Stimulated activated CD4-positive, alpha-beta T cell treated with anti-CD3 and anti-CD28 coated beads, Interleukin-4, amount 100 ng/mL, for 24 hours (primary cell): ENCODE measurements at places on chromosomes 11 and 22.
A peak's percentile ranks its signal among the peaks of the same experiment; 100 is the strongest.

GRCh38 chr11:12669930-12670329 lies 4.3 kb upstream of the TEAD1 start:
- no peak for DNase-seq

DNA sequence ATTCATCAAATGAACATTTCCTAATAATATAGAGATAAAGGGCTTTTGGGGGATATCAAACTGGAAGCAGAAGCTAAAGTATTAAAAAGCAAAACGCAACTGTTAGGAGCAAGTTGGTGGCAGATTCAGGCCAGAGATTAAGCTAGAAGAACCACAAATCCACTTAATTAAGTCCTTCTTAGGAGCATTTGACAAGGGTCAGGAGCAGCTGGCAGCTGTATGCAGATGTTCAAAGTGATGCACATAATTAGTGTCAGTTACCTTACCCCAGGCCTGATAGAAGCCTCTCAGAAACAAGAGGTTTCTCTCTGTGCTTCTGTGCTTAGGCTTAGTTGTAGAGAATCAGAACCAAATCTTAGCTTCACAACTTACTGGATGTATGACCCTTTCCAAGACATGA lies 546.5 kb upstream of the ANO5 start:
- DNase-seq: no peak

- no peak for DNase-seq
Observed at GRCh38 chr11:61543606-61544306, 35.2 kb downstream of the LRRC10B start.

DNA sequence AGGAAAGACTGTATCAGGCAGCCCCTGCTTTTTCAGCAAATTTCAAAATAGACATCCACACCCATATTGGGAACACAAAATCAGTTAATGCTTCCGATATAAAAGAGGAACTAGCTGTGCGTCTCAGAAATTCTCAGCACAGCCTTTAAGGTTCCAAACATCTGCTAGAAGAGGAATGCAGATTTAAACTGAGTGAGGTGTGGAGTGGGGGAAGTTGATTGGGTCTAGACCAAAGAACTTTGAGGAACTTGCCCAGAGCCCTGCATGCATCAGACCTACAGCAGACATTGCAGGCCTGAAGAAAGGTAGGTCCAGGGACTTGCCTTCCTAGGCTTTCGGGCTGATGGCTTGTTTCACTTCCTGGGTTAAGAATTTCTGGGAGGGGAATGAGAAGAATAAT lies at the start of gene MS4A4A:
Gene MS4A4A, plus strand, starts transcription at position 255 of the 400 bp plus-strand sequence. Its CDS starts 10 bp downstream, at position 265.
- no peak for DNase-seq

- DNase-seq: no peak
Observed at GRCh38 chr11:18277565-18278271, 11.7 kb downstream of the SAA1 start.

DNA sequence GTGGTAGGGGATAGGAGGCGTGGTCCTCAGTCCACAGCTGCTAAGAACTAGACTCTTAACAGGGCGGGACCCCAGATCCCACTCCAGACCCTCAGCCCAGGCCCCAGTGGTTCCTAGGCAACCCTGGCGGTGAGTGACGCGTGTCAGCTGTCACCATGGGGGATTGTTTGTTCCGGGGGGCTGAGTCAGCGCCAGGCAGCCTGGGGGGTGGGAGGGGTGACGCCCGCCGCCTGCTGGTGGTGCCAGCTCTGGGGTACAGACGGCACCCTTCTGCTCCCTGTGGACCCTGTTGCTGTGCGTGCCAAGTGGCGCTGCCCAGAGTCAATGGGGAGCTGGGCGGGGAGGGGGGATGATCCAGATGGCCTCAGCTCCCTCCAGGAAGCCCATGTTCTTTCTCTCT lies 2.5 kb downstream of the CNIH2 start:
- DNase-seq: no peak

DNA sequence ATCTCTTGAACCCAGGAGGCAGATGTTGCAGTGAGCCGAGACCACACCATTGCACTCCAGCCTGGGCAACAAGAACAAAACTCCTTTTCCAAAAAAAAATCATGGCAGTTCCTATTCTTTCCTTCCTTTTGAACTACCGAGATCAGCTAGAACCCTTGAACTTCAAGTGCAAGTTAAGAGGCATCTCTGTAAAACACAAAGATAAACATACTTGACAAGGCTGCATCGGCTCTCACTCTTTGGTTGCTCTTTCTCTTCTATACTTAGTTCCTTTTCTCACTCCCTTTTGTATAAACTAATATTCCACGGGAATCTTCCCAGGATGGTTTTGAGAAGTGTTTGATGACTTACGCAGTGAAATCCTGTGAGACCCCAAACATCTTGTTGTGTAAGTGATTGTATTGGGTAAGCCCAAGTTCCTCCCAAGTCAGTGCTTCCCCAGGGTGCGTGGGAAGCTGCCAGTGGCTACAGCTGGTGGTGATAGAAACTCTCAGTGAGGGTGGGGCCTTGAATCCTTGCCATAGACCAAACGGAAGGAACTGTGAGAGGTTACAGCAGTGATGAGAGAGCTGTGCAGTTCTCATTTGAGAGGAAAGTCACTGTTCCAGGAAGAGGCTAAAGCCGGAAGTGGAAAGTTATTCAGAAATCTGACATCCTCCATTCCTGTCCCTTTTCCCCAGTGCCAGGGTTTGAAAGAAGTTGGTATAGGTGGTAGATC lies 24.1 kb upstream of the CDC42EP2 start:
- DNase-seq: no peak

GRCh38 chr22:21602579-21602978 lies 27.2 kb downstream of the YDJC start:
- no peak for DNase-seq

- DNase-seq: no peak
Observed at GRCh38 chr11:64124147-64124546, 41.8 kb downstream of the MACROD1 start.

GRCh38 chr11:46108751-46109150 lies 12.5 kb downstream of the PHF21A start:
- DNase-seq: no peak

GRCh38 chr11:33996498-33997454 lies 54.8 kb upstream of the CAPRIN1 start:
- peak; percentile 82 for DNase-seq

GRCh38 chr22:46006379-46007002 lies 29.5 kb upstream of the WNT7B start:
- DNase-seq: peak; percentile 89

GRCh38 chr11:59200423-59200746 lies 12.3 kb downstream of the MPEG1 start:
- DNase-seq: no peak

- DNase-seq: no peak
Observed at GRCh38 chr22:49886346-49887063, 31.7 kb downstream of the ALG12 start.

DNA sequence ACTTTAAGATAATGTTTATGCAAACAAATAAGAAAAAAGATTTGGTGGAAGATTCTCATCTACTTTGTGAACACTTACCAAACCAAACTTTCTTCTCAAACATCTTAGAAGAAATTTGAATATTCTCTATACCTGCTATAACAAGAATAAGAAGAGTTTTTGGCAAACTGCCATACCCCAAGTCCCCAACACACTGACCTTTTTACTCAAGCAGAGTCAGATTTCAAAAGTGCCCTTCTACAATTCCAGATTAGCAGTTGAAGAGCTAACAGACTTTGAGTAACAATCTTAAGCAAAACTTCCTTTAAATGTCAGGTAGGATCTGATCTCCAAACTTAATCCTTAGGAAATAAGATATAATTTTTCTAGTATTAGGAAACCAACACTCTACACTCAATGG lies 33.9 kb downstream of the TSG101 start:
- no peak for DNase-seq

DNA sequence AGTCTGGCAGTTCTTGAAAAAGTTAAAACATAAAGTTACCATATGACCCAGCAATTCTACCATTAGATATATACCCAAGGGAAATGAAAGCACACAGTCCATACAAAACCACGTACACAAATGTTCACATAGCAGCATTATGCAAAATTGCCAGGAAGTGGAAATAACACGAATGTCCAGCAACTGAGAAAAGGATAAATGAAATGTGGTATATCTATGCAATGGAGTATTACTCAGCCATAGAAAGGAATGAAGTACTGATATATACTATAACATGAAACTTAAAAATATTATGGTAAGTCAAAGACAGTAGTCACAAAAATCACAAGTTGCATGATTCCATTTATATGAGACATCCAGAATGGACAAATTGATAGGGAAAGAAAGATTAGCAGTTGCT lies 57.9 kb downstream of the C2CD3 start:
- no peak for DNase-seq

DNA sequence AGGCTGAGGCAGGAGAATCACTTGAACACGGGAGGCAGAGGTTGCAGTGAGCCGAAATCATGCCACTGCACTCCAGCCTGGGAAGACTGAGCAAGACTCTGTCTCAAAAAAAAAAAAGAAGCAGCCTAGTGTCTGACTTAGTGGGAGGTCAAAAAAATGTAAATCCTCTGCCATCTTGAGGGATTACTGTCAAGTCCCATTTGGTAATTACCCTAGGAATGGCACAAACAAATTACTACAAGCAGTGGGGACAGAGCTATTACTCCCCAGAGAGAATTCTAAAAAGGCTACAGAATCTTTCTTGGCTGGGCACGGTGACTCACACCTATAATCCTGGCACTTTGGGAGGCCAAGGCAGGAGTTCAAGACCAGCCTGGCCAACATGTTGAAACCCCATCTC lies 3.8 kb downstream of the SERPING1 start:
- no peak for DNase-seq

DNA sequence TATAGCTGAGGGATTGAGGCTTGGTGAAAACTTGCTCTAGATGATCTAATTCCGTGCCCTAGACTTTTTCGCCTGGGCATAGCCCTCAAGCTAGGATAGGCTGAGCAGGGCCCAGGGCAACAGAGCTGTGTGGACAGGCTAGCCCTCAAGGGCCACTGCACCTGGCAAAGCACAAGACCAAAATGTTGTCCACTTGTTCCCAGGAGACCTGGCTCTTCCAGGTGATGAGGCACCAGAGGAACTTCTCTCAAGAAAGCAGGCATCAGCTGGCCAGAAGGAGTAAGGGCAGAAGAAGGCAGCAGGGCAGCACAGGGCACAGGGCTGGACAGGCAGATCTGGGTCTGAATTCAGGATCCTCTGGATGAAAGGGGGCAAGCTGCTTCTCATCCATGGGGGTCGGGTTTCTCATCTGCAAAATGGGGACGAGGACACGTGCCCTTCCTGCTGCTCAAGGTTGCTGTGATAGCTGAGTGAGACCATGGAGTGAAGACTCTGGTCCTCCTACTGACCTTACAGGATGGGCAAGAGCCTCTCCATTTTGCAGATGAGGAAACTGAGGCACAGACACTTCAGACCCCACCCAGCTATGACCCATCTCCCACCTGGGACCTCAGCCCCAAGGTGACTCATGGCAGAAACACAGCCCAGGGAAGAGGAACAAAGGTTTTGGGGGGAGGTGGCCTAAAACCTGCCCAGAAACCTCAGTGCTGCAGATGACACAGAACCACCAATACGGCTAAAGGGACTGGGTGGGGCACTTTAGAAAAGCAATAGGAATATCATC lies 42.2 kb upstream of the PRDM11 start:
- DNase-seq: no peak

- no peak for DNase-seq
Observed at GRCh38 chr11:33089776-33090175, 50.4 kb downstream of the TCP11L1 start.

DNA sequence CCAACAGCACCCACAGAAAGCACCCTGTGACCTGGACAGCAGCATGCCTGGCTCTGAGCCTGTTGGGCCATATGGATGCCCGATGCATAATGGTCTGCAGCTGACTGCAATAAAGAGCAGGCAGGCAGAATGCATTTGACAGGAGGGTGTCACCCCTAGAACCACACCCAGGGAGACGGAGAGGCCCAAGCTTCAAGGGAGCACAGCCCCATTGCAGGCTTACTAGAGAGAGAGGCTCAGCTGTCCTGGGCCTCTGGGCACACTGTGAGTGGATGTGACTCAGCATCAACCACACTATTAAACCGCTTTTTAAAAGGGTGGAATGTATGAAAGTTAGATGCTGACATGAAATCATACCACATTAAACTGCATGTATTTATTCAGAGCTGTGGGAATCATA lies 365.3 kb downstream of the CTTN start:
- DNase-seq: no peak

DNA sequence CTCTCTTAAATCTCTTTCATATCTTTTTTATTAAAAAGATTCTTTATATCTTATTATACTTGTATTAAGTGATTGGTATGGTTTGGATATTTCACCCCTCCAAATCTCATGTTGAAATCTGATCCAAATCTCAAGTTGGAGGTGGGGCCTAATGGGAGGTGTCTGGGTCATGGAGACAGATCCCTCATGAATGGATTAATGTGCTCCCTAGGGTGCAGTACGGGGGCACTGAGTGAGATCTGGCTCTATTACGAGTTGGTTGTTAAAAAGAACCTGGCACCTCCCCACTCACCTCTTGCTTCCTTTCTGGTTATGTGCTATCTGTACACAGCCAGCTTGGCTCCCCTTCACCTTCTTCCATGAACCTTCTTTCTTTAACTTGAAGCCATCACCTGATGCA lies 149.6 kb downstream of the CWF19L2 start:
- no peak for DNase-seq

GRCh38 chr11:132595711-132596134 lies 936.6 kb downstream of the OPCML start:
- no peak for DNase-seq

DNA sequence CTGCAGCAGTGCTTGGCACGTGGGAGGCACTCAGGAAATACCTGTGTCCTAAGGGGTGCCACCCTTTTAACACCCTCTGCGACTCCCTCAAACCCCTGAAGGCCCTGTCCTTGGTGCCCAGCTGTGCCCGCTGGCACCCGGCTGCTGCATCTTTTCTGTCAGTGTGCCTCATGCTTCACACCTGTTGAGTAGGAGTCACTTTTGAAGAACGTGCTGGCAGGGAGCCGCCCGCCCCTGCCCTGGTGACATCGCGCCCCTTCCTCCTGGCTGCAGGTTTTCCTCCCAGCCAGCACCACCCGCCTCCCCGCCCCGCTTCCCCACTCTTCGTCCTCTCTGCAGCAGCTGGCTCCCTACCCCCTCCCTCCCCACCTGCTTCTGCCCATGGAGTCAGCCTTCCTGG lies 17.8 kb downstream of the FRMD8 start:
- DNase-seq: no peak
